ENCODE measurements at places on chromosomes 4 and X.

GRCh38 chrX:133346026-133346425, 69.3 kb downstream of the GPC4 start:
- no peaks in the 10 kb centered on the region for H3K36me3 ChIP-seq
- H3K4me1 ChIP-seq = no peaks in the 10 kb centered on the region
- no peak overlapping the region for H3K4me3 ChIP-seq
- H3K27ac ChIP-seq = no peak overlapping the region

- H3K27ac ChIP-seq = no peak overlapping the region
- H3K27me3 ChIP-seq = no peaks in the 10 kb centered on the region
These were observed 17.1 kb upstream of the PAGE2B start for GRCh38 chrX:55057675-55058249.

- H3K27ac ChIP-seq = no peak overlapping the region
- H3K36me3 ChIP-seq = no peaks in the 10 kb centered on the region
- no peak overlapping the region for H3K4me3 ChIP-seq
These were observed 32.7 kb upstream of the ADH7 start for GRCh38 chr4:99467887-99468286.

DNA sequence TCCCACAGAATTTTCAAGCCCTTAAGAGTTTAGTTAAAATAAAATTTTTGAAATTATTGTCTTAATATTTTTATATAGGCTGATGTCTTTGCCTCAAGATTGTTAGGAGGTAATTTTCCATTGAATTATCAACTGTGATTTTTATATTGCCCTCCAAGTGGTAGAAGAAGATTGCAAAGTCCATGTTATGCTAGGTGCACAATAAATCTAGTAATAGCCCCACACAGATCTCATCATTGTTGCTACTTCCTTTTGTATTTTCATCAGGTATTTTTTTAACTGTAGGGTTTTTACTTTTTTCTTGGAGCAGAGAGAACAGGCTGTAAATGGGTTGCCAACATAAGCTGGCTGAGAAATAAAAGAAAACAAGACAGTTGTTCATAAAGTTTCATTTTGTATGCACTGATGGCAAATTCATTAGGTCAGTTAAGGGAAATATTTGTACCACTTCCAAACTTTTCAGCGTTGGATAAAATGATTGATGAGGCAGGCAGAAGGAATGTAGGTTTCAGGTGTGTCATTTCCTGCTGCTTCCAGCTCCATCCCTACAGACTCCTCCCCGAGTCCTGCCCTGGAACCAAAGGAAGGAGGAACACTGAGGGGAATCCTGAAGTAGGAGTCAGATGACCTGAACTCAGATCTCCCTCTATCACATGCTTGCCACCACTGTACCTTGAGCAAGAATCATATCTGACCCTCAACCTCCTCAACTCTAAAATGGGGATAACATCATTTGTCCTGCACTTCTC, 105.5 kb downstream of the PRRG1 start:
- no peak for DNase-seq
- H3K4me1 ChIP-seq = no peaks in the 10 kb centered on the region
- no peak overlapping the region for H3K4me3 ChIP-seq

DNA sequence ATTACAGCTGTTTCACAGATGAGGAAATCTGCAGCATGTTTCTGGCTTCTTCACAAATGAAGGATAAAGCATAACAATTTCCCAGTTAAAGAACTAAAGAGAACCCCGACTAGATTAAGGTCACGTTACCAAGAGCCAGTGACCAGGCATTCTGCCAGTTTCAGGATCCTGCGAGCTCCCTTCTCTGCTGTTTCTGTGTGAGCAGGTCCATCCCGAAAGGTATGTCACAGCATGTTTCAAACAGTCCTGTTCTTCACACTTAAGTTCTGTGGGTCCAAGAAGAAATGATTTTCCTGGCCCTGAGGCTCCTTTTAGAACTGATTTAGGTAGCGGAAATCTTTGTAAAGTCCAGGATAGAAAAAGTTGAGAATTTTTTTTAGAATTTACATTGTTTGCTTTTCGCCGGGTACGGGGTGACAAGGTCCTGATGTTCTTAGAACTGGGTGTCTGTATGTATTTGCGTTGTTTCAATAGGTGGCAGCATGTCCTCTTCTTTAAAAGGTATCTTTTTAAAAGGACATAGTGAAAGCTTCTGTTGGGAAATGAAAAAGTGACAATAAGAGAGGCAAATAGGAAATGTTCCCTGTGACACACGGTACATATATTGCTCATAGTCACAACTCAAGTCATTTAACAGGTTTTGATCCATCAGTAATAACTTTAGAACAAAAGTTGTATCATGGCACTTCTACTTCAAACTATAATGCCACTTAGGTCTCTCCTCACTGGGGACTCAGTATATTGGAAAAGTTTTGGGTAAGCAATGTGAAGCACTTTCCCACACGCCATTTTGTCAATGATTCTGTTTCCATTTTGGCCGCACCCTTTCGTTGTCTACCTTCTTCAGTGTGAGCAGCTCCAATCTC, 18.4 kb downstream of the IL21 start:
- DNase-seq = no peak
- no peaks in the 10 kb centered on the region for H3K4me1 ChIP-seq

GRCh38 chr4:120948382-120948781, 25.9 kb upstream of the PRDM5 start:
- no peaks in the 10 kb centered on the region for H3K27me3 ChIP-seq
- no peak overlapping the region for H3K27ac ChIP-seq
- no peaks in the 10 kb centered on the region for H3K36me3 ChIP-seq

DNA sequence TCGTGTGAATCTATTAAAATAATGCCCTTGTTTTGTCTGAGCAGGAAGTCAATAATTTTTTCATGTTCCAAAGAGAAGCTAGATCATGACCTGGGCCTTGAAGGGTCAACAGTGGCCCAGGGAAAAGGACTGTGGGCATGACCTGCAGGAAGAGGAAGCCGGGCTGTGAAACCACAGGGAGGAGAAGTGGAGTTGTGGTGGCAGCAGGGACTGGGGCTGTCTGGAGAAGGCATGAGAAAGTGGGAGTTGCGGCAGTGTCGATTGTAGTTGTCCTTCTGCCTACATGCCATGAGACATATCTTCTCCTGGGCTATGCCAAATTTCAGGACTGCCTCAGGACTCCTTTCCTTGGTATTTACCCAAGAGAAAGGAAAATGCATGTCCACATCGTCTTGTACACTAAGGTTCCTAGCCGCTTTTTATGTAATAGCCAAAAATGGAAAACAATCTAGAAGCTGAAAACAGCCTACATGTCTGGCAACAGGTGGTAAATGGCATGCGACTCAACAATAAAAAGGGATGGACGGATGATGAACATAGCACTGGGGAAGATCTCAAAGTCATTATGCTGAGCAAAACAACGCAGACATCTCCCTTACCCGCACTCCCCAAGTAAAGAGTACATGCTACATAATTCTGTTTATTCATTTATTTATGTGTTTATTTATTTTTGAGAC, 13.6 kb upstream of the PTTG2 start:
- H3K4me3 ChIP-seq = no peak overlapping the region
- no peak overlapping the region for H3K27ac ChIP-seq
- no peaks in the 10 kb centered on the region for H3K4me1 ChIP-seq
- no peaks in the 10 kb centered on the region for H3K27me3 ChIP-seq

GRCh38 chr4:139587446-139587845, 31.4 kb upstream of the SETD7 start:
- DNase-seq = no peak
- no peaks in the 10 kb centered on the region for H3K36me3 ChIP-seq

DNA sequence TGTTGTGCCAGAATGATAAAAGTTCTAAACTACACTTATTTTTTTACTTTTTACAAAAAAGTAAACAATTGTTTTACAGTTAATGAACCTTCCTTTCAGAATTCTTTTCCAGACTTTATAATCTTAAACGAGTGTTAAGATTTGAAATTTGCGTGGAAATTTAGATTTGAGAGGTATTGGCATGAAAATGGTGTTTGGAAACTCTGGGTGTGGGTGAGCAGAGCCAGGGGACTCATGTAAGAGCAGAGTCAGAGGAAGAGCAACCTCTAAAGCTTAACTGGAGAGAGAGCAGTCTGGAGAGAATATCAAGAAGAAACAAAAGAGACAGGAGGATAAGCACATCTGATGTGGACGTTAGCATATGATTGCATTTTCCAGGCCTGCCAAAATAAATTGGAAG, 48.2 kb downstream of the MMRN1 start:
- no peak overlapping the region for H3K27ac ChIP-seq
- H3K4me3 ChIP-seq = no peak overlapping the region
- no peaks in the 10 kb centered on the region for H3K36me3 ChIP-seq

DNA sequence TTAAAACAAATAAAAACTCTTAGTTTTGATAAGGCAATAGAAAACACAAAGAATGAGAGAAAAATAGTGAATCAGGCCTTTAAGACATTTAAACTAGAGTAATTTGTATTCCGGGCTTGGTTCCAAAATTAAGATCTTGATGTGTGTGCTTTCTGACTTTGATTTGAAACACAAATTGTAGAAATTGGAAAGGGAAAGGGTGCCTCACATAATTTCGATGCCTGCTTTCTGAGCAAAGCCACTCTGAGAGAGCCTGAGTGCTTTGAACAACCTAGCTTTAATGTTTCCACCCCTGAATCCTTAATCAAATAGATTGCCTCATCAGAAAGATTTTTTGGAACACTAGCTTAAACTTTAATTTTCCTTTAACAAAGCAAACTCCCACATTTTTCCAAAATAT, 666.8 kb downstream of the PCDH18 start:
- H3K27ac ChIP-seq = no peak overlapping the region
- no peaks in the 10 kb centered on the region for H3K4me1 ChIP-seq
- H3K36me3 ChIP-seq = no peaks in the 10 kb centered on the region
- H3K27me3 ChIP-seq = no peaks in the 10 kb centered on the region
- no peak for DNase-seq

DNA sequence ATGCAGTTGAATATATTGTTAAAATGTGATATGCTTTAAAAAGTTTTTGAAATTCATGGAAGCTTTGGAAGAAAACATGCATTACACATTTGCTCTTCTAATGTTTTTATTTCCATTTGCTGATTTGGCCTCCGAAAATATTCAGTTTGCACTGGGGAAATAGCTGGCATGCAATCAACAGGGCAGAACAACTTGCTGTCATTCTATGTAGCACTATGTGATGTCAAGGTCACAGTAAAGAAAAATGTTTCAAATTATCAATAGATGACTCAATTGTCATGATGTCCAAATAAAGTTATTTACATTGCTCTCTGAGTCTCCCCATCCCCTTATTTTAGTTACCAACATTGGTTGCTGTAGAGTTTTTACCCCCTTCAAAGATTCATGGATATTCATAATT, 119.2 kb downstream of the TLL1 start:
- H3K4me3 ChIP-seq = no peak overlapping the region
- no peaks in the 10 kb centered on the region for H3K36me3 ChIP-seq
- no peaks in the 10 kb centered on the region for H3K27me3 ChIP-seq
- no peak overlapping the region for H3K27ac ChIP-seq
- no peak for DNase-seq
- no peaks in the 10 kb centered on the region for H3K4me1 ChIP-seq

GRCh38 chr4:26372076-26372475, 51.3 kb downstream of the RBPJ start:
- no peak overlapping the region for H3K4me3 ChIP-seq
- no peak for DNase-seq
- no peaks in the 10 kb centered on the region for H3K36me3 ChIP-seq
- H3K27ac ChIP-seq = no peak overlapping the region

GRCh38 chr4:88600176-88600838, 8.0 kb downstream of the HERC3 start:
- H3K27ac ChIP-seq = peak overlapping the region; percentile 37
- H3K4me3 ChIP-seq = no peak overlapping the region
- peaks cover 20% of the 10 kb centered on the region for H3K4me1 ChIP-seq
- DNase-seq = no peak
- H3K36me3 ChIP-seq = peaks cover 21% of the 10 kb centered on the region

DNA sequence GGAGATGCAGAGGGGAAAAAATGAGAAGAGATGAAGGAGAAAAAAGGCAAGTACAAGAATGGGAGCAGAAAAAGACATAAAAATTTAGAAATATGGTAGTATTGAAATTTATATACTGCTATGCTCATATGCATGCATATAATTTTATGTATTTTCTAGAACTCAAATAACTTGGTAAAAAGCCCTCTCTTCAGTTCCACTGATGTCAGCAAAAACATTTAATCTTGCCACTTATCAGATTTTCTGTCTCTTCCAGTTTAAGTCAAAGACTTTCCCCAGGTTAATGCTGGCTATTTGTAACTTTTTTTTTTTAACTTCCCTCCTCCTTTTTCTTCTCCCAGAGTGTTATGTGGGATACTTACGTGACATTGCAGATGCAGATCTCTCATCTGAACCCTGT, 617.5 kb upstream of the CPEB2 start:
- H3K27ac ChIP-seq = no peak overlapping the region
- no peak for DNase-seq
- no peaks in the 10 kb centered on the region for H3K27me3 ChIP-seq
- H3K36me3 ChIP-seq = no peaks in the 10 kb centered on the region

DNA sequence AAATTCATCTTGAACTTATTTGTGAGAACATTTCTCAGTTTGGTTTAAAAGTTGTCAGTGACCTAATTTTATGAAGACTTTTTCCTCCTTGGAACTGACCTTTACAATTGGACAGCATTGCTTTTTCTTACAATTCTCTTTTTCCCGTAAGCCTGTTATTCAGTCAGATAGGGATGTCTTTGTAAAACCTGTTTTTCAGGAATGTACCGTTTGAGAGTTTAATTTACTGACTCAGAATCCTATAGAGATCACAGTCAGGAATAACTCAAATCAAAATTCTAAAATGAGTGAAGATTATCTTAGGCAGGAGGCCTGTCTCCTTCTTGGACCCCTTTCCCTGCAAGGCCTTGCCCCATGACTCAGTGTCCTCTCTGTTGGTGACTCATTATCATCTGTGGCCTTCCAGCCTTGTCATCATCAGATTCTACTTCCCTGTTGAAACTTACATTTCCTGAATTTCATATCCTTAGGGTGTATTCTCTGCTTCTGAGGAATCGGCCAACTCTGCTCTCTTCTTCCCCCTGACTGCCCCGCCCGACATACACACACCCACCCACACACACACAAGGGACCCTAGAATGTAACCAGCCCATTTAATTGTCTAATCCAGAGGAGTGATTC, 99.8 kb downstream of the ARHGAP10 start:
- peak overlapping the region; percentile 69 for H3K27ac ChIP-seq
- H3K36me3 ChIP-seq = no peaks in the 10 kb centered on the region

- H3K4me3 ChIP-seq = no peak overlapping the region
- DNase-seq = no peak
- no peaks in the 10 kb centered on the region for H3K27me3 ChIP-seq
- H3K36me3 ChIP-seq = no peaks in the 10 kb centered on the region
- no peaks in the 10 kb centered on the region for H3K4me1 ChIP-seq
- no peak overlapping the region for H3K27ac ChIP-seq
These were observed 24.2 kb upstream of the GRPEL1 start for GRCh38 chr4:7092026-7092425.

DNA sequence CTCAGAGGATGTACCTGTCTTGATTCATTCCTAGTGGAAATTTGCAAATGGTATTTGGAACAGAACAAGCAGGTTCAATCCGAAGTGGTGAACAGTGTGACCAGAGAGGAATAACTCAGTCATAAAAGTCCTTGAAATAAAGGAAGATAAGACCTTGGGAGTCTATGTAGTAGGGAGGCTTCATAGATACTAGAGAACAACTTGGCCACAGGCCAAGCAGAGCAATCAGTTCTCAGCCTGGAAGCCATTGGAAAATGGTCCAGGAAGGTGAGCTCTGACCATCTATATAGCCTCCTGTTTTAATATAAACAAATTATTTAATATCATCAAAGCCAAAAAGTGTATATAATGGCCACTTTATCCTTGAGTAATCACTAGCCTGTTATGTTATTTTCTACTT, 11.3 kb downstream of the TXK start:
- DNase-seq = no peak
- no peak overlapping the region for H3K4me3 ChIP-seq
- H3K4me1 ChIP-seq = peaks cover 6% of the 10 kb centered on the region

All from upper lobe of right lung (tissue), 1 donor.